ENCODE measurements at places on chromosomes 11 and 22. TPM values are rescaled to one million over a fixed set of nuclear protein-coding genes. Genes with fewer than 3 reads are reported as not detected.
A peak's percentile ranks its signal among the peaks of the same experiment; 100 is the strongest.

AQP11 gene
- 6.9 TPM for total RNA-seq

PKP3 gene
- 58.6 TPM for total RNA-seq

KRTAP5-1 gene
- not detected for total RNA-seq

SCGB1A1 gene
- 203 TPM for total RNA-seq

MUC2 gene
- total RNA-seq, result not detected

HYLS1 gene
- 4.4 TPM for total RNA-seq

CPT1A gene
- total RNA-seq, result 33.3 TPM

CCDC73 gene
- total RNA-seq, result 2.7 TPM

DNA sequence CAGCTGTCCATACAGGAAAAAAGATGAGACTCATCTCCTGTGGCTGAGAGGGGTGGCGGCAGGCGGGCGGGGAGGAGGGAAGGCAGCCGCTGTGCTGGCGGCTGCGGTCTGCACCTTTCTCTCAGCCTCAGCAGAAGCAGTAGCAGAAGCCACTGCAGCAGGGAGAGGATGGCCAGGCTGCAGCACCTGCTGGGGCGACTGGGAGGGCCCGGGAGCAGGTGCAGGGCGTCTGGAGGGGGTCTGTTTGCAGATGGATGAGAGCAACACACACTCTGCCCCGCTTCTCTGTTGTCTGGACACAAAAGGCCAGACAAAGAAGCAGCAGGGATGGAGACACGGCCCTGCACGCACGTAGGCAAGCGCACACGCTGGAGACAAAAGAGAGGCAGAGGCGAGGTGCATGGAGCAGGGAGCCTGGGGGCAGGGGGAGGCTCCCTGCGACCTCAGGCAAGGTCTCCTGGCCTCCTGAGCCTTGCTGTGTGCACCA is 9.3 kb upstream of the MIAT start:
- no peak for DNase-seq
- H3K4me3 ChIP-seq, result no peak overlapping the region
- H3K4me1 ChIP-seq, result no peaks in the 10 kb centered on the region
- no peaks in the 10 kb centered on the region for H3K36me3 ChIP-seq
- H3K27ac ChIP-seq, result no peak overlapping the region
- no peaks in the 10 kb centered on the region for H3K27me3 ChIP-seq

DNA sequence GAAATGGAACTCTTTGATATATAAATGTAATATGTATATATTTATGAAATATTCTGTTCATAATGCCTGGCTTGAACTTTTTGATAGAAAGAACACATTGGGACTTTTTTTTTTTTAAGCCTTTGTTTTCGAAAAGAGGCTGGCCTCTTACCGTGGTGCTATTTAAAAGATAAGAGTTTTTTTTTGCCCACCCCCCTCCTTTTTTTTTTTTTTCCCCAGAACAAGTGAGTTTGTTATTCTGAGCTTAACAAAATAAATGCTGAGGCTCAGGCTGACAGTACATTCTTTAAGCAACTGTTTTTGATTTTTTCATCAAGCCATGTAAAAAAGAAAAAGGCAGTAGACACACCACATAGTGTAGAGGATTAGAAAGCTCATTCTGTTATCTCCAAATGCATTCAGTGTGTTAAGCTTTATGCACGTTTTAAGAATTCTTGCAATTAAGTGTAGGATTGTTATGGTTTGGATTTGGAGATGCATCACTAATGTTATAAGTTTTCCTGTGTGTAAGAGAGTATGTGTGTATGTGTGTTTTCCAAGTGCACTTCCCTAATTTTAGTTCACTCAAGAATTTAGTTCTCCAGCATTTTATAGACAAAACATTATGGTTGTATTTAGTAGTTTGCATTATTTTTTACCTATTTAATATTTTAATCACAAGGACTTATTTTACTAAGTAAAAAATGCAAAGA is 12.0 kb downstream of the PDHX start:
- H3K4me1 ChIP-seq, result no peaks in the 10 kb centered on the region
- no peaks in the 10 kb centered on the region for H3K36me3 ChIP-seq
- H3K4me3 ChIP-seq, result no peak overlapping the region

GRCh38 chr11:117438371-117439000 is 110.8 kb downstream of the CEP164 start:
- no peak overlapping the region for H3K4me3 ChIP-seq
- H3K27me3 ChIP-seq, result no peaks in the 10 kb centered on the region
- no peak overlapping the region for H3K27ac ChIP-seq
- no peaks in the 10 kb centered on the region for H3K4me1 ChIP-seq
- DNase-seq, result no peak

DNA sequence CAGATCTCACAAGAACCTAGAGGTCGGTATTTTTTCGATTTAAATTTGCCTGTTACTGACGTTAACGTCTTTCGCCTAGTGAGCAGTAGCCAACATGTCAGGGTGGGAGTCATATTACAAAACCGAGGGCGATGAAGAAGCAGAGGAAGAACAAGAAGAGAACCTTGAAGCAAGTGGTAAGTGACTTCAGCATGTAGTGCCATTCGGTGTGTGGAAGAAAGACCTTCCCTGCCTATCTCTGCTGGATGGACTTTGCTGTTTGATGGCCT is 750 bp downstream of the XRCC6 start:
- H3K4me1 ChIP-seq, result peaks cover 5% of the 10 kb centered on the region
- H3K27ac ChIP-seq, result peak overlapping the region; percentile 99
- peak overlapping the region; percentile 95 for H3K4me3 ChIP-seq
- H3K27me3 ChIP-seq, result no peaks in the 10 kb centered on the region
- peaks cover 8% of the 10 kb centered on the region for H3K36me3 ChIP-seq

- H3K4me3 ChIP-seq, result no peak overlapping the region
- no peak for DNase-seq
- no peaks in the 10 kb centered on the region for H3K4me1 ChIP-seq
- H3K27ac ChIP-seq, result no peak overlapping the region
- no peaks in the 10 kb centered on the region for H3K36me3 ChIP-seq
- no peaks in the 10 kb centered on the region for H3K27me3 ChIP-seq
Observed at GRCh38 chr22:47124451-47124881, 362.0 kb downstream of the TBC1D22A start.

GRCh38 chr22:19870153-19871022 is 15.7 kb upstream of the GNB1L start:
- no peak overlapping the region for H3K4me3 ChIP-seq
- no peaks in the 10 kb centered on the region for H3K27me3 ChIP-seq
- H3K4me1 ChIP-seq, result peaks cover 20% of the 10 kb centered on the region
- DNase-seq, result no peak
- H3K36me3 ChIP-seq, result no peaks in the 10 kb centered on the region

DNA sequence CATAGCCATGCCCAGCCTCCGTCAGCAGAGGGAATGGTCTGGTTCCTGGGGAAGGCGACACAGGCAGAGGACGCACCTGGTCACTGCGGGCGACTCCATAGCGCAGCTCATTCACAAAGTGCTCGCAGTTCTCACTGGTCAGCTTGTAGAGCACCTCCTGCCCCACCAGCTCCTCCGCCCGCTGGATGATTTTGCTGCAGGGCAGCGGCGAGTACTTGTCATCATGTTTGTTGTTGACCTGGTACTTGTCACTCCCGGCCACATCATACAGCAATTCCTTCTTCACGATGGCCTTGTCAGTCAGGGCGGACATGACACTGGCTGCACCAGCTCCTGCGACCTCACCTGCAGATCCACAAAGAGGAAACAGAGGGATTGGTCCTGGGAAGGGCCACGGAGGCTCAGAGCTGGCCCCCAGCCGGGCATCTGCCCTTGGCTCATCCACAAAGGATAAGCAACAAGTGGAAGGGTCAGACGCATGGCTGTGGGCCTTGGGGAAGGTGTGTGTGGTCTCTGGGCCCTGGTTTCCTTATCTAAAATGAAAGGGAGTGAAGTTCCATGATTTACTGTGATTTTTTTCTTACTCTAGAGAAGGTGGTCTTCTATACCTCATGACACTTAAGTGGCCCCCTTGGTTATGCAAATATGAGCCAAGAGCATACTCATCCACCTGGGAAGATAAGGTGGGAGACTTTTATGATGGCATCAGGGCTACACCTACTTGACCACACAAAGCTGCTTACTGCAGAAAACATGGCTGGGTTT is 24.0 kb downstream of the PLAAT3 start:
- H3K27ac ChIP-seq, result no peak overlapping the region
- H3K27me3 ChIP-seq, result no peaks in the 10 kb centered on the region
- no peak for DNase-seq
- no peaks in the 10 kb centered on the region for H3K4me1 ChIP-seq
- no peaks in the 10 kb centered on the region for H3K36me3 ChIP-seq
- no peak overlapping the region for H3K4me3 ChIP-seq

DNA sequence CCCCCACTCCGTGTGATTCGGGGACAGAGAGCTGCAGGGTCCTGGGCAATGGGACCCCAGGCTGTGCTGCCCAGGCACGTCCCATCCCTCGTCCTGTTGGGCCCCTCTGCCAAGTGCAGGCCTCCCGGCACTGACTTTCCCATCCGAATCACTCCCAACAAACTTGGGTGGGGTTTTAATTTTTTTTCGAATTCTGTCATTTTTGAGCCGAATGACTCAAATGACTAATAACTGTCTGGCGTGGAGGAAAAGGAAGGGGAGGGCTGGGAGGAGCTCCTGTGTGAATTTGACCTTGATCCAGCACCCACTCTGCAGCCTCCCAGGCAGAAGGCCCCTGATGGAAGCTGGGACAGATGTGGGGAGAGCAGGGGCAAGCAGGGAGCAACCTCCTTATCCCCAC is 1173.2 kb downstream of the BRD1 start:
- H3K27ac ChIP-seq, result no peak overlapping the region
- no peak for DNase-seq
- H3K4me3 ChIP-seq, result no peak overlapping the region
- H3K36me3 ChIP-seq, result no peaks in the 10 kb centered on the region
- H3K27me3 ChIP-seq, result no peaks in the 10 kb centered on the region
- no peaks in the 10 kb centered on the region for H3K4me1 ChIP-seq

DNA sequence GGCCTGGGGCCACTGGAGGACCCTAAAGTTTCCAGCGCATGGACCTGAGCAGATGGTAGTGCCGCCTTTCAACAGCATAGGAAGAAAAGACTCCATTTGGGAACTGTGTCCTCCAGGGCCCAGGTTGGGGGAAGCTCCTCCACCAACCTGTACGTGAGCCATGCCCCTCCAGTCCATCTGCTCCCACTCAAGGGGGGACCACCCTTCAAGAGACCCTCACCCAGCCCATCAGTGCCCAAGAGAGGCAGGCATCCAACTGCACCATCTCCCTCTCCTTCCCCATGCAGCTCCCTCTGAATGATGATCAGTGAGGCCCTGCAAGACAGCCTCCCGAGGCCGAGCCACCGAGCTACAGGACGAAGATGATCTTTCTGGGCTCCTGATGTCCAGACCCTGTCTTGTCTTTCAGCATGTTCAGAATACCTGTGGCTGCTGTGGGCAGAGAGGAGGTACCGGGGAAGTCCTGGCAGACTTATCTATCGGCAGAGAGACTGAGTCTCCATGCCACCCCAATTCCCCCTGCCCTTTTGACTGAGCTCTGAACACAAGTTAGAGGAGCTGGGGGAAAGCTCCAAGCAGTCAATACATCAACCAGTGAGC is 25.0 kb upstream of the JAM3 start:
- no peaks in the 10 kb centered on the region for H3K27me3 ChIP-seq
- no peaks in the 10 kb centered on the region for H3K36me3 ChIP-seq
- H3K4me3 ChIP-seq, result no peak overlapping the region
- no peak overlapping the region for H3K27ac ChIP-seq
- no peak for DNase-seq
- no peaks in the 10 kb centered on the region for H3K4me1 ChIP-seq

- no peaks in the 10 kb centered on the region for H3K27me3 ChIP-seq
- no peak overlapping the region for H3K27ac ChIP-seq
- no peaks in the 10 kb centered on the region for H3K36me3 ChIP-seq
- H3K4me1 ChIP-seq, result no peaks in the 10 kb centered on the region
Observed at GRCh38 chr11:19735157-19735908, 22.7 kb downstream of the NAV2 start.

GRCh38 chr11:16770016-16770415 is 31.6 kb downstream of the C11orf58 start:
- no peaks in the 10 kb centered on the region for H3K4me1 ChIP-seq
- no peak for DNase-seq
- no peak overlapping the region for H3K4me3 ChIP-seq
- no peak overlapping the region for H3K27ac ChIP-seq
- no peaks in the 10 kb centered on the region for H3K27me3 ChIP-seq

DNA sequence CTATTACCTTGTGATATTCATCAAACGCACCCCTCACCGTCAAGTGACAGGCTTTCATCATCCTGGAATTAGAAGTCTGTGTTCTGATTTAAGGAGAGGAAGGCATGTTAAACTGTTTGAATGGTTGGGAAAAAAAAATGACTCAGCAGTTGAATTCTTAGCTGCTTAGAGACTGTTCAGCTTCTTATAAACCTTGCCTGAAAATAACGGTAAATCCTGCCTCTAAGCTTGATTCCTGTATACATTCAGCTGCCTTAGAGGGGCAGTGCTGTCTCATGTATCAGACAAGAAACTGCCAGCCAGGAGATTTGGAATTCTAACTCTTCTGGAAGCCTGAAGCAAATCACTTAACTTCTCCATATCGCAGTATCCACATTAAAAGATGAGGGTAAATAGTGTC is 437.4 kb downstream of the JRKL start:
- H3K36me3 ChIP-seq, result no peaks in the 10 kb centered on the region
- H3K4me3 ChIP-seq, result no peak overlapping the region
- no peak overlapping the region for H3K27ac ChIP-seq
- no peaks in the 10 kb centered on the region for H3K27me3 ChIP-seq

DNA sequence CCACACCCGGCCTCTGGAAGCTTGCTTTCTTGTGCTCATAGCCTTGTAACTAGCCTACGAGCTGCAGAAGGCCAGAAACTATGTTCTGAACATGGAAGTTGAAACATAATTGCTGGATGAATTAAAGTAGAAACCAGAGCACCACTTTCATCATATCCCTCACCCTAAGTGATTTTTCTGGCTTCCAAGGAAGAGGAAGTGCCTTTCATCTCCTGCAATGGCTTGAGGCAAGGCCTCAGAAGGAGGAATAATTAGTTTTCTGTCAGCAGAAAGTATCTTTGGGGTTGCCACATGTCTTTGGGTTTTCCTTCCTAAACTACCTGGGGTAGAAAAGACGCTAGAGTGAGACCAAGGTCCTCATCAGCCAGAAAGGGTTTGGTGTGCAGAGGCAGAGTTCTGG is 14.5 kb downstream of the RPL27A start:
- H3K27me3 ChIP-seq, result no peaks in the 10 kb centered on the region
- no peak overlapping the region for H3K27ac ChIP-seq
- no peaks in the 10 kb centered on the region for H3K4me1 ChIP-seq
- H3K4me3 ChIP-seq, result no peak overlapping the region
- H3K36me3 ChIP-seq, result no peaks in the 10 kb centered on the region
- no peak for DNase-seq

DNA sequence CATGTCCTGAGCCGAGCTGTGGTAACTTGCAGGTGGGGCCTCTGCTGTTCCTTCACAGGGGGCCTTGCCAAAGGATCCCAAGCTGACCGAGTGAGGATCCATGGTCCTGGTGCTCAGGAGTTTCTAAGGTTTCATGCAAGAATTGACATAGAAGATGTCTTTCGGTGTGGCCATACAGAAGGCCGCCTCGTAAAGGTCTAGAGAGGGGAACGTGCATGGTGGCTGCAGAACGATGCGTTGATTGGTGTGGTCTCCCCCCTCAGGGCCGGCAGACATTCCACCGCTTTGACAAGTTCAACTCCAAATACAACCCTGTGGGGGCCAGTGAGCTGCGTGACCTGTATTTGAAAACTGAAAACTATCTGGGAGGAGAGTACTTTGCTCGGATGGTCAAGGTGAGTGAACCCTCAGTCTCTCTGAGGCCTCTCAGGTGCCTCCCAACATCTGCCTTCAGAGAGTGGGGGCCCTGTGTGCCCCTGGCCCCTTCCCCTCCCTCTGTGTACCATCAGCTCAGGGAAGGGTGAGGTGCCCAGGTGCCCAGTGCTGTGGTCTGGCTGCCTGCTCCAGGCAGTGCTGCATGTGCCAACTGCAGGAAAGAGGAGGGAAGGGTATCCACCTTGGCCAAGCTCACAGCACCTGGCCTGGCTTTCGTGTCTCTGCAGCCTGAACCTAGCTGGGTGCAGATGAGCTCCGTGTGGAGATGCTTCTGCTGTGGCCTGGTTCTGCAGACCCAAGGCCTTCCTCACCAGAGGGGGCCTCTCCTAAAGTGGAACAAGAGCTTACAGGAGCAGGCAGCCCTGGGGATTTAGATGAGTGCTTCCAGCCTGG is 39.8 kb downstream of the AMPD3 start:
- DNase-seq, result no peak
